HS-5 (cell line): ENCODE measurements at places on chromosomes 5 and 9.

DNA sequence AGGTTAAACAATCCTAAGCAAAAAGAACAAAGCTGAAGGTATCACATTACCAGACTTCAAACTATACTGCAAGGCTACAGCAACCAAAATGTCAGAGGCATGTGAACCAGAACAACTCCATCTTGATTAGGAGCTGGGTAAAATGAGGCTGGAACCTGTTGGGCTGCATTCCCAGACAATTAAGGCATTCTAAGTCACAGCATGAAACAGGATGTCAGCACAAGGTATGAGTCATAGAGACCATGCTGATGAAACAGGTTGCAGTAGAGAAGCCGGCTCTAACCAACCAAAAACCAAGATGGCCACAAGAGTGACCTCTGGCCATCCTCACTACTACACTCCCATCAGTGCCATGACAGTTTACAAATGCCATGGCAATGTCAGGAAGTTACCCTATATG is 252.0 kb downstream of the RASEF start:
- DNase-seq = peak; percentile 19

GRCh38 chr5:5025774-5026408 is 114.2 kb upstream of the ADAMTS16 start:
- no peak for DNase-seq

DNA sequence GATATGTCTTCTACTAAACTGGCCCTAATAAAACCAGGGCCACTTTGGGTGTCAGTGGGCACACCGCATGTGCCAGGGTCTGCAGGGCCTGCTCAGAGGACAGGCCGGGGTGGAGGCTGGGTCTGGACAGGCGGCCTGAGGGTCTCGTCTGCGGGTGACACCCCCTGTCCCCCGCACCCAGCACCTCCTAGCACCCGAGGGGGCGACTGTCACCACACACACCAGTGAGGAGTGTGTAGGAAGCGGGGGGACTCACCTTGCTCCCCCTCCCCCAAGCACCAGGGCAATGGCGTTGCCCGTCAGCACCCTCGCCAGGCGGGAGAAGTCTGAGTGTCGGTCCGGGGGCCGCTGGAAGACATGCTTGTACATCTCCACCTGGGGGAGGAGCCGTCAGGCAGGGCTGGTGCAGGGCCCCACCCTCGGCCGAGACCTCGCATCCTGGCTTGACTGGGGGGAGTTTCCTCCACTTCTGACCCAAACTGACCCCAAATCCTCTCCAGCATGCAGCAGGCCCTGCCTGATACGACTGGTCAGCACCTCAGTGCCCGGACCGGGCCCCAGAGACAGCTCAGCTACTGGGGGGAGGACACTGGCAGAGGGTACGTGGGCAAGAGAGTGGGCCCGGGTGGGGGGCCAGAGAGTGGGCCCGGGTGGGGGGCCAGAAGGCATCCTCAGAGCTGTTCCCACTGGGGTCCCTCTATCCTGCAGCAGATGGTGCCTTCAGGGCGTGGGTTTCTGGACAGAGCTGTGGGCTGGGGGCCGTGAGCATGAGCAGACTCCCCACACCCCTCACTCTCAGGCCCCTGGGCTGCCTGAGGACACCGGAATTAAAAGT is 18.9 kb upstream of the NSMF start:
- no peak for DNase-seq

DNA sequence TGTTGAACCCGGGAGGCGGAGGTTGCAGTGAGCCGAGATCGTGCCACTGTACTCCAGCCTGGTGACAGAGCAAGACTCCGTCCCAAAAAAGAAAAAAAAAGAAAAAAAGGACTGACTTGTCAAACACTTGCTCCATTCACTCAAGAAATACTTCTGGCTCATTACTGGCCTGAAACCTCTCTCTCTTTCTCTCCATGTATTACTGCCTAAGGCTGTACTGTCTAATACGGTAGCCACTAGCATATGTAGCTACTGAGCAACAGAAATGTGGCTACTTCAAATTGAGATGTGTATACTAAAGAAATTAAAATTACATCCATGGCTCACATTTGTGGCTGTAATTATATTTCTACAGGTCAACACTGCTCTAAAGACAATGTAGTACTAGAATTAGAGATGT is 39.2 kb downstream of the GLIS3 start:
- no peak for DNase-seq

GRCh38 chr9:85168412-85168811 is 498.9 kb downstream of the NTRK2 start:
- no peak for DNase-seq

- DNase-seq = no peak
Measured at GRCh38 chr5:27969157-27969556, 930.8 kb upstream of the CDH9 start.

DNA sequence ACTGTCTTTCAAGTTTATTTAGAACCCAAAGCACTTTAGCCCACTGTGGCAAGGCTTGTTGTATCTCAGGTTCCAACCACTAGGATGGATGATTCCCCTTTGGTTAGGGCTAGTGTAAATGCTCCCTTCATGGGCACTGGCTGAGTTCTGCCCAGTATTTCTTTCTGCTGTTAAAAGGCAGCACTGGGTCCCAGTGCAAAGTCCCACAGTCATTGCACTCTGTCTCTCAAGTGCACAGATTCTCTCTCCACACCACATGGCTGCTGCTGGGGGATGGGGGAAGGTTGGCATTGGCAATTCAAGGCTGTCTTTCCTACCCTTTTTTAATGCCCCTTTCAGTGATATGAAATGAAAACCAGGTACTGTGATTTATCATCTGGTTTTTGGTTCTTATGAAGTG is 7.2 kb upstream of the NPR3 start:
- DNase-seq = no peak

DNA sequence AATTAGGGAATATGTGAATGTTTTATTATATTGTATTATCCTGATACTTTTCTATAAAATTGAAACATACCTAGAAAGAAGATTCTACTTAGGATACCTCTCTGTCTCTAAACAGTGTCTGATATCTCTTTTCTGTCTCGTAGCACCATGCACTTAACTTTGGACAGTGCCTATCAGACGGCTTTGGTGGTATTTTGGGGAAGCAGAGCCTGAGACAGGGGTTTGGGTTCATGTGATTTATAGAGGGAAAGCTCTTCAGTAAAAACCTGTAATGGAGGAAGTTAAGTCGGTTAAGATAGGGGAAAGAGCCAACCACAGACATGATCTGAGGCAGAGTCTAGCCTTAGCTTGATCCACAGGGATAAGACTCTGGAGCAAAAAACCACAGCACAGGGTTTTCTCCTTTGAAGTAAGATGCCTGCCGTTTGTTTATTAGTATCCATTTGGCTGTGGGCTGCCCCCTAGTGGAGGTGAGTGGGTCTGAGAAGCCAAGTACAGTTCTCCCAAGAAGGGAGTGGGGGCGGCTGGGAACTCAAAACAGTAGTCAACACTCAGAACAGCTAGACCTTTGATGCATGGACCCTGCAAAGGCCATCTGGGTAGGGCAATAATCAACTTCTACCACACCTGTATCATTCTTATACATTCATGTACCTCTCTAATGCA is 141.2 kb upstream of the ASTN2 start:
- DNase-seq = no peak

GRCh38 chr5:9713356-9713755 is 83.2 kb upstream of the TAS2R1 start:
- no peak for DNase-seq

DNA sequence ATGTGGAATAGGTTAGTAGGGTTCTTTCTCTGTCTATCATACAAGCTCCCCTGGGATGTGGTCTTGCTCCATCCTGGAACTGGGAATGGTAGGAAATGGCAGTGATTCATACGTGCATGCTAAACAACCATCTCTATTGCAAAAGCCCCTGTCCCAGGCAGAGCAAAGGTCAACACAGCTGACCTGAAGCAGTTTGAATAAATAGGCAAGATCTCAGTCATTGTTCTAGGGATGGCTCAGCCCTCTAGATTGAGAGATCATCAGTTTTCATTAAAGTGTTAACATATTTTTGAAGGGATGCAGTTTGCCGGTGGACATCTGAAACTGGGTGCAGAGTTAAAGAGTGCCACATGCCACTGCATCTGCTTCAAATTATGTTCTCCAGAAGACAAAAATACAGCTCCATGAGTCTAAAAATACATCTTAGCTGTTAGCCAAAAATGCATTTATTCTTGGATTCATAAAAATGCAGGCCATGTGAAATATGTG is 224.1 kb downstream of the ESM1 start:
- DNase-seq = peak; percentile 96

DNA sequence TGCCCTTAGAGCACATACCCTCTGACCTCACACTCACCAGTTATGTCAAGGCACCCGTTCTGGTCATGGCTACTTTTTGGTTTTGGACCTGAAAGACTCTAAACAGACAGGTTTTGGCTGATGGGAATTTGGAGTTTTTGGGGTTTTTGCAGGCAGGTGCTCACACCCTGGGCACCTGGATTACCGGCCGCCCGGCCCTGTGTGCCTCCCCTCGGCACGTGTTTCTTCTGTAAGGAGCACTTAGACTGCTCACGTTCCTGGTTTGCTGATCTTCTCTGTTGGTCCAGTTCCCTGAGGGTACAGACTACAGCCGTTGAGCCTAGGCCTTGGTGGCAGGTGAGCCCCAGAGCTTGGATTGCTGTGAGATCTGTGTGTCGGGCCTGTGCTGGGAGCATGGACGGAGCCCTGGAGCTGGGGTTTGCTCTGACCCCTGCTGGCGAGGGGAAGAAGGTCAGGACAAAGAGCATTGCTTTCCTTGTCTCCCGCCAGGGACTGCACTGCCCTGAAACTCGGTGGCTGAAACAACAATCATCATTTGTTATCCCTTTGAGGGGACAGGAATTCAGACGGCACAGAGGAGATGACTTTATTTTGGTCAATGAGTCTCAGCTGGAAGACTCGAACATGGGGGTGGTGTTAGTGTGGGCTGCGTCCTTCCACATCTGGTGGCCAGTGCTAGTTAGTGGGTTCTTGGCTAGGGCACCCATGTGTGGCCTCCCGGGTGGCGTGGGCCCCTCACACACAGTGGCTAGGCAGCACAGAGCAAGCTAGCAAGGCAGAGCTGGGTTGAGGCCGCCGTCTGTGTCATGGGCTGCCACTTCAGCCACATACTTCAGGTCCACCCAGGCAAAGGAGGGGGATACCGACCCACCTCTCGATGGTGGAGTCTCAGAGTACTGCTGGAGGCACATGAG is 76.4 kb downstream of the EHMT1 start:
- no peak for DNase-seq

DNA sequence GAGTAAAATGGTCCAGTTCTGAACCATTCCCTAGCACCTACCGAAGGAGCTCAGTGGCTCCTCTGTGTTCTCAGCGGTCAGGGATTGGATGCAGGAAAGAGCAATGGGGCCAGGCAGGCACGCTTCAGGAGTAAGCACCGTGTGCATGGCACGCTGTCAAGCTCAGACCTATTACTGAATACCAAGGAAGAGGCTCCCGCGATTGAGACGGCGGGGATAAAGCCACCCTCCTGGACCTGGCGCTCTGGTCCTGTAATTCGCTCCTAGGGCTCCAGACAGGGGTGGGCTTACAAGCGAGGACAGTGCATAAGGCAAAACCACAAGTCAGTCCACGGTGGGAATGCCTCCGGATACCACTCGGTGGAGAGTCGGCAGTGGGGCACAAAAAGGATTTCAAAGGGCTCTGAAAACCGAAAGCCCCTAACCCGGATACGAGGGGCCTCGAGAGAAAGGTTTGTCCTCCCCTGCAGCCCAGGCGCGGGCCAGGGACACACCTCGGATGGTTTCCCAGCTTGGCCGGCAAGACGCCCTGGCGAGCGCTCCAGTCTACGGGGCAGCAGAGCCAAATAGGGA is 988 bp downstream of the OXCT1 start:
- no peak for DNase-seq

- DNase-seq = peak; percentile 52
Measured at GRCh38 chr5:80871541-80871961, 88.6 kb upstream of the RASGRF2 start.

DNA sequence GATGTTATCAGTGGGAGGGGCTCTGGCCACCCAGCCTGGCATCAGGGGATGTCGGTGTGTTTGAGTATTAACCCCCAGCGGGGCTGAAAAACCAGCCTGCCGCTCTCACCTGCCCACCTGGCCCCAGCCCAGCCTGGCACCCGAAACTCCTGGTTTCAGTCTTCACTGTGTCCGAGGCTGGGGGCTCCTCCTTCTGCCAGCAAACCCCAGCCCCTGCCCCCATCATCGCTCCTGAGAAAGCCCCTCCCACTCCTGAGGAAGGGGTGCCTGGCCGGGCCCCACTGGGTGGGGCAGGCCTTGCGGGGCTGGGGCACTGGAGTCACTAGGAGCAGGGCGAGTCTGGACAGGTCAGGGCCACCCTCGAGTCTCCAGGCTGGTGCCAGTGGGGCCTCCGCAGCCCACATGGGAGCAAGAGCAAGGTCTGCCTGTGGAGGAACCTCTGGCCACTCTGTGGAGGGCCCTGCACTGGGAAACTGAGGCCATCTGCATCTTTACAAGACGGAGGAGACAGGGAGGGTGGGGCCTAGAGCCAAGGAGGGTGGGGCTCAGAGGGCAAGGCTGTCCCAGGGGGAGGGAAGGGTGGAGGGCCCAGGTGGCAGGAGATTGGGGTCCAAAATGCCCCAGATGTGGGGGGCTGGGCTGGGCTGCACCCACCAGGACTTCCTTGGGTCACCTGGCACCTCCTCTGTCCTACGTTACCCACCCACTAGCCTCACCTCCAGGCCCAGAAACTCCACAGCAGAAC is 51.5 kb upstream of the NOTCH1 start:
- DNase-seq = no peak

- DNase-seq = no peak
Measured at GRCh38 chr5:134594797-134595457, 37.7 kb downstream of the SAR1B start.

GRCh38 chr9:114002271-114002985 is 75.7 kb downstream of the AMBP start:
- no peak for DNase-seq

GRCh38 chr5:85170183-85170582 is 785.5 kb upstream of the EDIL3 start:
- DNase-seq = no peak

- peak; percentile 18 for DNase-seq
Measured at GRCh38 chr9:89549031-89549644, 51.2 kb upstream of the SEMA4D start.

- DNase-seq = no peak
Measured at GRCh38 chr5:59209758-59210359, 627.0 kb downstream of the RAB3C start.
